ENCODE measurements at places on chromosomes 5 and 9.

GRCh38 chr9:91415290-91415689 lies 8.3 kb downstream of the NFIL3 start:
- no peak for DNase-seq

DNA sequence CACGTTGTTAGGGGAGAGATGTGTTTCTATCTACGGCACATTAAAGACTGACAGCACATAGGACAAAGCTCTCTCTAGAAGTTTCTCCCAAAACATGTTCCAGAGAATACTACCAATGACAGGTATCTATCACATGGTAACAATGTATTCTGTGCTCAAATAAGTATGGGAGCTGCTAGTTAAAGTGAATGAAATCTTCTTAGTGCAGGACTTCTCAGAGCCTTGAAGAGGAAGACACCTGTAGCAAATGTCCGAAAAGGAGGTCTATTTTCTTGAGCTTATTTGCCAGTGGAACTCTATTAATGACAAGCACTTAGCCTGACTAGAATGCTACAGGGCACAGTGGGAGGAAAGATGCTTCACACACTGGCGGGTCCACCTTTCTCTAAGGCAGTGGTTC lies 137.4 kb downstream of the ENTREP1 start:
- DNase-seq: no peak

GRCh38 chr9:101365181-101365580 lies 19.6 kb downstream of the BAAT start:
- no peak for DNase-seq

GRCh38 chr5:30693326-30693725 lies 500.2 kb upstream of the CDH6 start:
- DNase-seq: no peak

GRCh38 chr5:9468060-9468388 lies 77.9 kb downstream of the SEMA5A start:
- DNase-seq: no peak

DNA sequence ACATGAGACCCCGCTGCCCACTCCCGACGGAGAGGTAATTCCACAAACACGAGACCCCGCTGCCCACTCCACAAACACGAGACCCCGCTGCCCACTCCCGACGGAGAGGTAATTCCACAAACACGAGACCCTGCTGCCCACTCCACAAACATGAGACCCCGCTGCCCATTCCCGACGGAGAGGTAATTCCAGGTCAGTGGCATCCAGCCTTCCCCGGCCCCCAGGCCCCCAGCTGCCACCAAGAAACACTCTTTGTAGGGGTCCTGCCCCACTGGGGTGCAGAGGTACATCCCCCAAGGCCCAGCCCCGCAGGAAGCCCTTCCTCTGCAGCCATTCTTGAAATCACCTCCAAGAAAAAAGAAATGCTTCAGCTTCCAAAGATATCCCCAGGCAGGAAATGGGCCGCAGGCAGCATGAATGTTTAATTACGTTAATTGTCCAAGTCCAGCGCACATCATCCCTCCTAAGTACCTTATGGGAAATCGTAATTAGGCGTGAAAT lies 115.9 kb downstream of the ADAMTS2 start:
- DNase-seq: no peak

- no peak for DNase-seq
These were observed 66.5 kb downstream of the MSX2 start for GRCh38 chr5:174790906-174791305.

DNA sequence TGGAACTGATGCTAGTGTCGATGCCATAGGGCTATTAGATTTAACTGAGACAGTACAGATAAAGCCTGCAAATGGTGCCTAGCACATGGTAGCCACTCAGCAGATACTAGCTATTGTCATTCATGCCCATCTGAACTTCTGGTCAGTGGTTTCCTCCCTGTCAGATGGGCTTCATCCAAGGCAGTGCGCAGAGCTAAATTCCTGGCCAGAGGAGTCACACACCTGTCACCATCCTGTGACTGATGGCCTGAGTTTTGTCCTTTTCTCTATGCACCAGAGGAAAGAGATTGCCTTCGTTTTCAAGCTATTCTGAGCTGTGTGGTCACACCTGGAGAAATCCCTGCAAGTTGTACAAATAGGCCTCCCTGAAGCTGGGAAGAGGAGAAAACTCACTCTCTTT lies 34.7 kb downstream of the MSX2 start:
- DNase-seq: no peak
